Activated T-cell treated with anti-CD3 and anti-CD28 coated beads, Interleukin-2, amount 50 U/mL, for 72 hours (primary cell): ENCODE measurements at places on chromosomes 3 and 15. TPM values are rescaled to one million over a fixed set of nuclear protein-coding genes. Genes with fewer than 3 reads are reported as not detected.

The DPP8 gene
- total RNA-seq, result 36.1 TPM

The TYRO3 gene
- total RNA-seq, result 3.0 TPM

The HRH1 gene
- 4.6 TPM for total RNA-seq

The GOLGA8T gene
- 0.19 TPM for total RNA-seq

The TMPRSS7 gene
- 0.09 TPM for total RNA-seq

The CPN2 gene
- not detected for total RNA-seq

The ITGB5 gene
- 1.6 TPM for total RNA-seq

The NANOGP8 gene
- not detected for total RNA-seq

The P4HTM gene
- total RNA-seq, result 42.0 TPM

The LHFPL4 gene
- total RNA-seq, result not detected

The RPS17 gene
- 2,932 TPM for total RNA-seq

The EPHA6 gene
- not detected for total RNA-seq

The CLPX gene
- total RNA-seq, result 64.5 TPM

The MRPS11 gene
- total RNA-seq, result 66.9 TPM

The CCR8 gene
- 1.2 TPM for total RNA-seq

The FEZF2 gene
- total RNA-seq, result not detected

The MAP3K13 gene
- 29.3 TPM for total RNA-seq

The NR2E3 gene
- total RNA-seq, result not detected

The XIRP1 gene
- 0.09 TPM for total RNA-seq

The CDCP1 gene
- total RNA-seq, result 2.8 TPM

The IL17RC gene
- 0.93 TPM for total RNA-seq

The ACVR2B gene
- 8.2 TPM for total RNA-seq

The GLDN gene
- total RNA-seq, result not detected

The TTLL13 gene
- 0.24 TPM for total RNA-seq

The CCDC54 gene
- not detected for total RNA-seq

The RASSF1 gene
- total RNA-seq, result 61.6 TPM

The PRTG gene
- 0.25 TPM for total RNA-seq

The NR2F2 gene
- total RNA-seq, result not detected

The TMEM207 gene
- total RNA-seq, result not detected

The PRSS50 gene
- total RNA-seq, result 0.09 TPM

The PPP1R2 gene
- 71.9 TPM for total RNA-seq

The MFSD1 gene
- 11.2 TPM for total RNA-seq

The GRAMD2A gene
- total RNA-seq, result not detected

The PEAK1 gene
- total RNA-seq, result 45.7 TPM

The OXSR1 gene
- 51.8 TPM for total RNA-seq

The NBEAL2 gene
- total RNA-seq, result 87.4 TPM

The HHATL gene
- not detected for total RNA-seq

The FAM174B gene
- total RNA-seq, result 5.0 TPM

The ALPK3 gene
- total RNA-seq, result 0.46 TPM

The ZNF620 gene
- 7.4 TPM for total RNA-seq

The ANKRD63 gene
- not detected for total RNA-seq

The ATP8B4 gene
- 21.3 TPM for total RNA-seq

The C3orf85 gene
- total RNA-seq, result not detected

The CX3CR1 gene
- 0.79 TPM for total RNA-seq

The WNT5A gene
- 1.8 TPM for total RNA-seq

The SLC22A14 gene
- total RNA-seq, result 0.14 TPM

The MASP1 gene
- total RNA-seq, result not detected

The CEP19 gene
- total RNA-seq, result 5.3 TPM

The GORASP1 gene
- total RNA-seq, result 20.0 TPM

The PLCH1 gene
- total RNA-seq, result 1.1 TPM

The ABI3BP gene
- not detected for total RNA-seq

The SPG21 gene
- 57.9 TPM for total RNA-seq
